ENCODE measurements at places on chromosomes 13 and 19.

- no peak for DNase-seq
Observed at GRCh38 chr13:36774931-36775330, 44.1 kb upstream of the RFXAP start.

- DNase-seq, result no peak
Observed at GRCh38 chr13:46543287-46543686, 9.7 kb upstream of the LRCH1 start.

- peak; percentile 24 for DNase-seq
Observed at GRCh38 chr13:114034481-114034891, 60.6 kb upstream of the C13orf46 start.

DNA sequence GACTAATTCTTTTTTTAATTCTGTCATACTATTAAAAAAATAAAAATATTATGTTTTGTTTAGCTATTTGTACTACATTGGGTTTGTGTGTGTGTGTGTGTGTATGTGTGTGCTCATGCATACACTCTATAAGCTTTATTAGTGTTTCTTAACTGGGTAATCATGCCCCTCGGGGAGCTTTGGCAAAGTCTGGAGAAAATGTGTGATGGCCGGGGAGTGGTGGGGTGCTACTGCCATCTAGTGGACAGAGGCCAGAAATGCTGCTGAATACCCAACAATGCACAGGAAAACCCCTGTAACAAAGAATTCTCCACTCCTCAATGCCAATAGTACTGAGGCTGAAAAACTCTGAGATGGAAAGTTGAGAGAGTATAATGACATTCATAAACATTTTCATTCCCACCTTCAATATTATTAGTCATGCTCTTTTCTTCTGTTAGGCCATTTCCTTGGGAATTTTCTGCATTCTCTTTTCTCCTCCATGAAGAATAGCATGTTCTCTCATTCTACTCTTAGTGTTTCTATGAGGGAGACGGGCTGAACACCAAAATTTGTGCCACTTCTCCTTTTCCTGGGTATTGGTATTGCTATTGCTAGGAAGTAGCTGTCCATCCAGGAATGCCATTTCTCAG is 157.3 kb downstream of the DNAJC3 start:
- peak; percentile 49 for DNase-seq

DNA sequence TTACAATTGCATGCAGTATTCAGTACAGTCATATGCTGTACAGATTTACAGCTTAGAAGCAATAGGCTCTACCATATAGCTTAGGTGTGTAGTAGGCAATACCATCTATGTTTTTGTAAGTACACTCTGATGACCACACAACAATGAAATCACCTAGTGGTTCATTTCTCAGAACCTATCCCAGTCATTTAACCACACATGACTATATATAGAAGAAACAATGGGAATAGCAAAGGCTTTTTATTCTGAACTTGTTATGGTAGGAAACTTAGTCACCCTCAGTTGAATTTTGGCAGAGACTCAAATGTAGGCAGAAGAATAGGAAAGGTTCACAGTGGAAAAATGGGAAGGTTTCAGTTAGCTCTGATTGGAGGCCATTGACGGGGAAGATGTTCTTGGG is 1075.1 kb upstream of the MIR17HG start:
- DNase-seq, result no peak

DNA sequence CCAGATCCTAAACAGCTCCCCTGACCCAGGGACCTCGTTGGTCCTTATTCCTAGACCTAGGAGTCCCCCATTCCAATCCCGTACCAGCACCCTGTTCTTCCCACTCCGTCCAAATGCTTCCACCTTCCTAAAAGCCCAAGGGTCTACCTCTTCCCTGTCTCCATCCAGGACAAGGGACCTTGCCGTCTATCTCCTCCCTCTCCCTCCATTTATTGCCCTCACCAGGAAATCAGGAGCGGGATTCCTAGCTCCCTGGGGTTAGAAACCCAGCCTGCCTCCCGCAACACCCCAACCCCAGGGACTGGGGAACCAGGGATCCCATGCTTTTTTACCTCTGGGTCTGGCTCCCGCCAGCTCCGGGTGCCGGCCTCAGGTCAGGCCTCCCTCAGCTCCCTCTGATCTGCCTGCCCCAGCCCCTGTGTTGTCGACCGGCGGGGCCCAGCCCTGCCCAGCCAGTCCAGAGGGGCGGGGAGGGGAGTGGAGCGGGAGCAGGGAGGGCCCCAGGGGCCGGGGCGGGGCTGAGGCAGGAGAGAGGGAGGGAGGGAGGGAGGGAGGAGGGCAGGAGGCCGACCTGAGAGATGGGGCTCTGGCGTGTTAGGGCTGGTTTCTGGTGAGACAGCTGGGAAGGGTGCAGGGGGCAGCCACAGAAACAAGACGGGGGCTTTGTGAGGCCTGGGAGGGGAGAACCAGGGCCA is at the start of gene B3GNT8:
TSS of gene B3GNT8 (minus strand) at position 423 of the 695 bp plus-strand sequence. CDS start 596 bp downstream, outside the sequence.
- no peak for DNase-seq

GRCh38 chr13:41961466-41961760 is 504 bp upstream of the VWA8 start:
- DNase-seq, result no peak

- DNase-seq, result no peak
Observed at GRCh38 chr19:46924874-46925547, 64.2 kb downstream of the ARHGAP35 start.

DNA sequence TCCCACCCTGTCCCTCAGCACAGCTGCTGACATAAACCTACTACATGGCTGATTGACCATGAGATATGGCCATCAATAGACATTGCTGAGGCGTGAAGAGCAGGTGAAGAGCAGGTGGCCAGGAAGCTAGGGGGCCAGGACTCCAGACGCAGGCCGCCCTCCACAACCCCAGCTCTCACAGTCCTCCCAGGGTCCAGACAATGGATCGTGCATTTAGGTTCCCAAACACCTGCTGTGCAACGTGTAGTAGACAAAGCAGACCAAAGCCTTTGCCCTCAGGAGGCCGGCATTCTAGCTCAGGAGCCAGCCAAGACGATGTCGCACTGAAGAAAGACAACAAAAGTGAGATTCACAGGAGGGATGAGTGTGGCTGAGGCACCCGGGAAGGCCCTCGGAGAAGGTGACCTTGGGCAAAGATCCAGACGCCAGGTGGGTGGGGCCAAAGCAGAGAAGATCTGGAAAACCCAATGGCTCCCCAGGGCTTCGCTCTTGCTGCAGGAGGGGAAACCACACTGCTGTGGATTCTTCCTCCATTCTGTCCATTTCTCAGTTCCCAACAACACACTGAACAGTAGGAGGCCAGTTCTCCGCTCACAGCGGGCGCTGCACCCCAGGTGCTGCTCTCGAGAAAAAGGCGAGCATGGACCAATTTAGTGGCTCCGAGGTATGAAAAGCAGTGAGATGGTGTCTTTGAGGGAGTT is 1.4 kb downstream of the FFAR1 start:
- DNase-seq, result no peak

DNA sequence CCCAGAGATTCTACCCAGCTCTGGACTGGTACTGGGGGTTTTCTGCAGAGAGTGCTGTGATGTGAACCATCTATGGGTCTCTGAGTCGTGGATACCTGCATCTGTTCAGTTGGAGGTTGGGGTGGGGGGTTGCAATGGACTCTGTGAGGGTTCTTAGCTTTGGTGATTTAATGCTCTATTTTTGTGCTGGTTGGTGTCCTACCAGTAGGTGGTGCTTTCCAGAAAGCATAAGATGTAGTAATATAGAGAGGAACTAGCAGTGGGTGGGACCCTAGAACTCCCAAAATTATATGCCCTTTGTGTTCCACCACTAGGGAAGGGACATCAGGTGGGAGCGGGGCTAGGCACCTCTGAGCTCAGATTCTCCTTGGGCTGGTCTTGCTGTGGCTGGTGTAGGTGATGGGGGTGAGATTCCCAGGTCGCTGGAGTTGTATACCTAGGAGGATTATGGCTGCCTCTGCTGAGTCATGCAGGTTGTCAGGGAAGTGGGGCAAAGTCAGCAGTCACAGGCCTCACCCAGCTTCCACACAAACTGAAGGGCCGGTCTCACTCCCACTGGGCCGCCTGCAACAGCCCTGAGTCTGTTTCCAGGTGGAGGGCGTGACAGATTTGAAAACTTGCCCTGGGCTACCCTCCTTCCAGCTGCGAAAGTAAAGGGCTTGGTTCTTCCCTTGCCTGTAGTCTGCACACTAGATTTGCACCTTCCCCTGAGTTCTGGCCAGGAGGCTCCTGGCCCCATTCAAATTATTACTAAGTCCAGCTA is 573.0 kb upstream of the SLITRK1 start:
- no peak for DNase-seq

- DNase-seq, result peak; percentile 76
Observed at GRCh38 chr19:7869453-7869909, 4.7 kb downstream of the PRR36 start.

GRCh38 chr13:26946684-26947343 is 186.2 kb upstream of the GPR12 start:
- peak; percentile 6 for DNase-seq

- no peak for DNase-seq
Observed at GRCh38 chr13:111152844-111153243, 37.7 kb downstream of the ARHGEF7 start.

GRCh38 chr19:5170329-5170745 is 170.3 kb downstream of the PTPRS start:
- no peak for DNase-seq

DNA sequence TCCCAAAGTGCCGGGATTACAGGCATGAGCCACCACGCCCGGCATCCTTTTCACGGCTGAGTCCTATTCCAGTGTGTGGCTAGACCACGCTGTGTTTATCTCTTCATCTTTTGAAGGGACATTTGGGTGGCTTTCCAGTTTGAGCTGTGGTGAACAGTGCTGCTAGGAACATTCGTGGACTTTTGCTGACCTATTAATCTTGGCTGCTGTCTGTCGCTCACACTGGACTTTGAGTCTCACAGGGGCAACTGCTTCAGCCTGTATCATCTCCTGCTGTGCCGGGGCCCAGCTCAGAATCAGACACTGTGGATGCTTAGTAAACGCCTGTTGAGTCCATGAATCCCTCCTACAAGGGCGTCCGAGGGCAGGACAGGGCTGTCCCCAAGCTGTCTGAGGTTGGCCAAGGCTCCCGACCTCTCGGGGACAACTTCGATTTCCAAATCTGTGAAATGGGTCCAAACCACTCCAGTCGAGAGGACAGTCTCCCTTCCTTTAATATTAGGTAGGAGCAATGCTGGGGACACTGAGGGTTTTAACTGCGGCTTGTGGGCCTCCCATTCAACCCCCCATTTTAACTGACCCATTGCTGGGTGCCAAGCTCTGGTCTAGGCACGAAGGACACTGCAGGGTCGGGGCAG is 48.4 kb downstream of the SMIM24 start:
- no peak for DNase-seq

DNA sequence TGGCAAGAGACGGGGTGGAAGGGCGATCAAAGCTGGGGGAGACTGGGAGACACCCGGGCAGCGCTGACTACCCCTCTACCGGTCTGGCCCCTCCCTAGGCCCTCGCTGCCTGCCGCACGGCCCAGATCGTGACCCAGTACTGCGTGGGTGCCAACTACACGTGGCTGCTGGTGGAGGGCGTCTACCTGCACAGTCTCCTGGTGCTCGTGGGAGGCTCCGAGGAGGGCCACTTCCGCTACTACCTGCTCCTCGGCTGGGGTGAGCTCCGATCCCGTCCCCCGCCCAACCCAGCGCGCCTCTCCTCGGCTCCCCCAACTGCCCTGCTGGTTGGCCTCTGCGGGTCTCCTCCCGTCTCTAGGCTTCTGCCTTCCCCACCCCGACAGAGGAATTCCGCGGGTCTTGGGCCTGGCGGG is 8.8 kb downstream of the GIPR start:
- no peak for DNase-seq

- DNase-seq, result no peak
Observed at GRCh38 chr13:49020940-49021553, 45.3 kb downstream of the FNDC3A start.
